NCI-H526 (cell line): ENCODE measurements at places on chromosomes 3 and 15.

DNA sequence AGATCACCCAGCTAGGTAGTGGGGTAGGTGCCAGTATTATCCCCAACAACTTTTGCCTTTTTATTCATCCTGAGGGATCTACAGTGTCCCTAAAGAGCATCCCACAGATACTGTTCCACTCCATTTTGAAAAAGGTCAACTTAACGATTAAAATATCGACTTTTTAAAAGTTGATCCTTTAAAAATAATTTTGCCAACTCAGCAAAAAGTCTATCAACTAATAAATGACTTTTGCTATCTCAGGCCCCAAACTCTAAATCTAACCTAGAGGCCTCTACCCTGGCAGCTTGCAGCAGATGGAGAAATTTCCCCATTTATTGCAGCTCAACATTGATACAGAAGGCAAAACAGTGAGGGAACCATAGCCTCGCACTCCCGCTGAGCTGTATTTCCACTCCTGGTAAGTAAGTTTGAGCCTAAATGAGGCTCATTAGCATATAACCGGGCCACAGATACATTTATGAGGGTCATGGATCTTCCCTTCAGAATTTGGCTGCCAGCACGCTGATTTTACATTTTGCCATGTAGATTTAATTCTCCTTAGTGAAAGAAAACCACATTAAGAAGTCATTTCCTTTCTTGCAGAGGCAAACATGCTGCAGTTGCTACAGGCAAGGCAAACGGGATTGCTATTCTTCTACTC is 704.1 kb upstream of the CFAP20DC start:
- no peak for DNase-seq

DNA sequence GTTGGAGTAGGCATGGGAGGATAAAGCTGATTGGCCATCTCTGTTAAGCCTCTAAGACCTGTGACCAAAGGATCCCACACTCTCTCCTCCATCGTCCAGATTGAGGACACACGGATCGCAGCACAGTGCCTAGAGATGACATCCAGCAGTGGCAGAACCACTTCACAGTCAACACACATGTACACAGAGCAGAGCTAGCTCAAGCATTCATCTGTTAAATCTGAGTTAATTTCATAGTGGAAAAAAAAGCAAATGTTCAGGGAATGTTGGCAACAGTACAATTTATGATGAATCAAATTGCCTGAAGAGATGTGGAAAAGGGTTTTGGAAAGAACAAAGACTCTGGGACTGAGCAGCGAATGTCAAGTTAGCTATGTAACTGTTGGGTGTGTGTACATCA is 108.1 kb upstream of the PLAAT1 start:
- DNase-seq: no peak

DNA sequence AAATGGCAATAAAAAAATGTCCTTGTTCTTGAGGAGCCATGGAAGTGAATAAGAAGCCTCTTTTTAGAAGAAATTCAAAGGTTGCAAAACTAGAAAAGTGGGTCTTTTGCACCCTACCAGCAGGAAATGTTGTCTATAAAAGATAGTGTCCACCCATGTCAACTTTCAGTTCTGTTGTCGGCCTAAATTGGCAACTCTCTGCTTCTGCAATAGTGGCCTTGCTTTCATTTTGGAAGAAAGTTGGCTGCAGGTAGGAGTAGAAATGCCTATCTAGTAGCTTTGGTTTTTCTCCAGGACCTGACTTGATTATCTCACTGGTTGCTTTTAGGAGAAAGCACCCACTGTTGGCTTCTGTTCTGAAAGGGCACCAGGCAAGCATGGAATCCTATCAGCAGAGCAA is 85.4 kb downstream of the TMEM108 start:
- DNase-seq: no peak

DNA sequence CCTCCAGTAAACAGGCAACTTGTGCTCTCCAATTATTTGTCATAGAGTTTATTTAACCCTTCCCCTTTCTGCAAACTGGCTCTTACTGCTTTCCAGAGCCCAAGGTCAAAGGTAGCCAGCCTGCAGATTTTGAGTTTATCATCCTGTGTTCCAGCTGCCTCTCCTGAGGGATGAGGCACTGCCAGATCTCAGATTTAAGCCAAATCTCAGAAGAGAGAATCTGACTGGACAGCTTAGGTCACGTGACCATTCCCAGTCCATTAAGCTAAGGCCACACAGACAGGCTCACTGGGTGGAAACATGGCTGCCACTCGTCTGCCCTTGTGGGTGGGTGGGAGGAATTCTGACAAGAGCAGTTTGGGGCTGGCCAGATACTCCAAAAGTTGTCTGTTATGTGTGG is 8.6 kb upstream of the SIAH2 start:
- DNase-seq: no peak

- DNase-seq: no peak
These were observed 251.7 kb upstream of the TBL1XR1 start for GRCh38 chr3:177448987-177449359.

- DNase-seq: peak; percentile 18
These were observed 307.9 kb upstream of the MDFIC2 start for GRCh38 chr3:70620367-70620766.

GRCh38 chr3:118981494-118982134 is 53.0 kb downstream of the IGSF11 start:
- no peak for DNase-seq

- no peak for DNase-seq
These were observed 7.8 kb downstream of the CLDND1 start for GRCh38 chr3:98514948-98515347.

DNA sequence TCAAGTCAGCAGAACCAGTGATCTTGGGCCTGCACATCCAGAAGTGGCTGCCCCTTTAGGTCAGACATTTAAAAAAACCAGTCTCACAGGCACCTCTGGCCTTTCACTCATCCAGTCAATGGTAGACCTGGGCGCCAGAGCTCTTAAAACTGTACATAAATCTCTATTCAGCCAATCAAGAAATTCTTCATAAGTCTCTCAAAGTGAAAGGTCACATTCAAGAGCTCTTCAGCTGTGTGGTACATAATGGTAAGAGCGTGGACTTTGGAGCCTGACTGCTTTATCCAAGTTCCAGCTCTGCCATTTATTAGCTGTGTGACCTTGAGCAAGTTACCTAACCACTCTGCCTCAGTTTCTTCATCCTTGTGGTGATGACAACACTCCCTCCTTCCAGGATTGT is 22.3 kb upstream of the MORF4L1 start:
- DNase-seq: no peak

DNA sequence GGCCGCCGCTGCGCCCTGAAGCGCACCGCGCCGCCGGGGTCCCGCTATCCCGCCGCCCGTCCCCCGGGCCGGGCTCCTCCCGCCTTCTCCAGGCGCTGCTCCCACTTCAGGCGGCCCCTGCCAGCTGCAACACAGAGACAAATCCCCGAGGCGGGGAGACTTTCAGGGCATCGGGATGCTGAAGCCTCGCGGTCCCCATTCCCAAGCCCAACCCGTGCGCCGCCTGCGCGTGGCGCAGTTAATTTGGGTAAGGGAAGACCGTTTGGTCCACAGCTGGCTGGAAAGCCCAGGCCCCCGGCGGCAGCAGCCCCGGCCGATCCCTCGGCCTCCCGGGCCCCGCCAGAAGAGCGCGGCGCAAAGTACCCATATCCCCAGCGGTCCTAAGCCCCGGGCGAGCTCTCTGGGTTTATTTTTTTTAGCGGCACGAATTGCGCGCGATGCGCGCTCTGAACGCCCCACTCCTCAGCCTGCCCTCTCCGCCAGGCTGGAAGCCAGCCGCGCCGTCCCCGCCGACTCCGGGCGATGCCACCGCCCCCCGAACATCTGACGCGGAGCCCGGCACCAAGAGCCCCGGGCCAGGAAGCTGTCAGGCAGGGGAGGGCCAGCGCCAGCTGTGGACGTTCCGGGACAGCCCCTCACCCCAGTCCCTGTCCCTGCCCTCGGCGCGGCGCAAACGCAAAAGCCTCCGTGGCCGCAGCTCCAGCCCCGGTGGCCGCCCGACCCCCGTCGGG is 517 bp downstream of the FBN1 start:
- no peak for DNase-seq

DNA sequence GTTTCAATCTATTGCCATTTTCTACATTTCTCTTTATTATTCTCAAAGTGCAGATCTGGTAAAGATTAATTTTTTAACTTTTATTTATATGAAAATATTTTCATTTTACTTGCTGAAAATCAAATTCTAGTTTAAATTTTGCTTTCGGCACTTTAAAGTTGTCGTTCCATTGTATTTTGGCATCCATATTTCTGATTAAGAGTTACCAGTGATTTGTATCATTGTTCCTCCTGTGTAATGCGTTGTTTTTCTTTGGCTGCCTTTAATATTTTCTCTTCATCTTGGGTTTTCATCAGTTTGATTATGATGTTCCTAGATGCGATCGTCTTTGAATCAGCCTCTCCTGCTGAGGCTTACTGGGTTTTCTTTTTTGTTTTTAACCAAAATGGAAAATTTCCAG is 97.3 kb downstream of the SPATA16 start:
- no peak for DNase-seq

GRCh38 chr3:138797508-138798038 is 37.2 kb downstream of the PIK3CB start:
- DNase-seq: no peak

DNA sequence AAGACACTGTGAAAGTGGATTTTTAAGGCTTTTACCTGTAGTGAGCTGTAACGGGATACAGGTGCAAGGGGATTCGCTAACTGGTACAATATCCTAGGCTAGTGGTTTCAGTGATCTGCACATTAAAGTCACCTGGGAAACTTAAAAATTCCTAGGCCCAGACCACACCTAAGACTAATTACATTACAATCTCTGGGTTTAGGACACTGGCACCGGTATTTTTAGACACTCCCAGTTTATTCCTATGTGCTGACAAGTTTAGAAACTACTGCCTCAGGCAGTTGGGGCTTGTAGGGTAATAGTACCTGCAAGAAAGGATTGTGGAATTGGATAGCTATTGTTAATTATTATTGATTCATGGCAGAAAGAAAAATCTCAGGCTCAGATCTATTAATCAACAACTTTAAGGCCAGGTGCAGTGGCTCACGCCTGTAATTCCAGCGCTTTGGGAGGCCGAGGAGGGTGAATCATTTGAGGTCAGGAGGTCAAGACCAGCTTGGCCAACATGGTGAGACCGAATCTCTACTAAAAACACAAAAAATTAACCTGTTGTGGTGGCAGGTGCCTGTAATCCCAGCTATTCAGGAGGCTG is 50.4 kb upstream of the CASR start:
- DNase-seq: no peak

DNA sequence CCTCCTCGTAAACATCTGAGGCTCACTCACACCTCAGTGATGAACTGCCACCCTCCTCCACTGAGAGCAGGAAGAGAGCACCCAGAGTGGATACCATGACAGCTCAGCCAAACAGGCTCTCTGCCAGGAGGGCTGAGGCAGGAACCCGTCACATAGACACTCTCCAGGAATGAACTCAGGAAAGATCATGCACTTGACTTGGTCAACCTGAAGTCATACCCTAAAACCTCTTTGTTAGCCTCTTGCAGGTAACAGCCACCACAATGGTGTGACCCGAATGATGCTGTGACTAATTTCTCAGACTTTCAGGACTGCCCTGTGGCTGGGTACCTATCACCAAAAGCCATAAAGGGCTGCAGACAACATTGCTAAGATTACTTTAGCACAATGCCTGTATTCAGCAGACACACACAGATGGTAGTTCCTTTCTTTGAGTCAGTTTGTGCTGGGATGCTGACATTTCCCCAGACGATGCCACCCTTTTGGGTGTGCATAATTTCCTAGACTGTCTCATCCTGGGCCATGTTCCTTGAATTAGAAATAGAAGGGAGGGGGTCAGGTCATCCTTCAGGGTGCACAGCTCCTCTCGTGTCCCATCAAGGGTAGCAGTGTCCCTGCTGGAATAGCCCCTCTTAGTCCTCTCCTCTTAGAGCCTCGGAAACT is 30.3 kb downstream of the CX3CR1 start:
- no peak for DNase-seq

DNA sequence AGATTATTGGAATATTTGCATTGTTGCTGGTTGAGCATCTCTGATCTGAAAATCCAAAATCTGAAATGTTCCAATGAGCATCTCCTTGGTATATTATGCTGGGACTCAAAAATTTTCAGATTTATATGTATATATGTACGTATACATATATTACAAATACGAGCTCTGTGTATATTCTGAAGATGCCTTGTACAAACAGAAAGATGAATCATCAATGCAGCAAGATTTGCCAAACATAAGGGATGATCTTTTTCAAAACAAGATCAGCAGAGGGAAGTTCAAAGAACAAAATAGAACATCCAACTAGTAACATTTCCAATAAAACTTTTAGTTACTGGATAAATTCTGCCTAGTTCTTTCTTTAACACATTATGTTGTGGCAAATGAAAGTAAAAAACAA is 42.5 kb downstream of the HERC1 start:
- DNase-seq: no peak

DNA sequence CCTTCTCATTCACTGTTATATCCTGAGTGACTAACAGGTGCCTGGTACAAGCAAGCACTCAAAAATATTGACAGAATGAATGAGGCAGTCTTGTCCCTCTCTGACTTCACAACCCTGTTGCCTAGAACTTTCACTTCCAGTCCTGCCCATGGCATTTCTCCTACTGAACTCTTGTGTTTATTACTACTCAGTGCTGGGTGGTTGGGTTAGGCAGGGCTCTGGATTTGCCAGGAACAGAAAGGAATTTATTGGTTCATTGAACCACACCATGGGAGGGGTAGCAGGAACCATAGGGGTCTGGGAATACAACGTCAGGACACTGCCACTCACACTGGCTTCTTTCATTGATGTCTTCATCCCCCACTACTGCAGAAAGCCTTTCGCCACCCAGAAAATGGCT is 41.9 kb upstream of the SEMA4B start:
- DNase-seq: no peak

DNA sequence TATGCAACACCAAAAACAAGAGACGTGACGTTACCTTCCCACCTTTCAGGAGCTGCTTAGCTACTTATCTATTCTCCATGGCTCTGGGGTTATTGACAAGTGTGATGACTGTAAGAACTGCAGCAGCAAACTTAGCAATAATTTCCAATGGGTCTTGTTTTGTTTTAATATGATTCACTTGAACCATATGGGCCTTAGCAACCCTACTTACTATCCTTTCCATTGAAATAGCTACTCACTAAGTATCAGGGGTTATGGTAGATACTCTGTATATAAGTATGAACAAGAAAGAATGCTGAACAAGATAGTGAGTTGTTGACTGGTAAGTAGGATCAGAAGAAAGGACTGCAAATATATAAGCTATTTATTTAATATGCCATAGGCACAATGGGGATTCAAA is 69.3 kb upstream of the BBX start:
- no peak for DNase-seq

DNA sequence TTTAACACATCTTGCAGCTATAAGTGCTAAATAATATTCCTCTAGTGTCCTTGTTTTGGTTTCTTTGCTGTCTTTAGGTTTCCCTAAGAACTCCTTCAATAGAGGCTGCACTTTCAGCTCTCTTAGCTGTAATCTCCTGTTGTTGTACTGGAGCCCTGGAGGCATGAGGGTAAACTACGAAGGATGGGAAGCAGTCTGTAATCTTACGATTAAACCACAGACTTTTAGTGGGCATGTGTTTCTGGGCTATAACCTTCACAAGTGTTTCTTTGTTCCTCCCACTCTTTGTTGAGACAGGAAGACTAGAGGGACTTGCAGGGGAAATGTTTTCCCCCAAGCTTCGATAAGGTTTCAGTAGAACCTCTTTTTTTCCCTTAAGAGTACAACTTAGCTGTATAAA is 1058.1 kb downstream of the NSUN3 start:
- no peak for DNase-seq
